NCI-H2171 treated with DMSO at 0.1 percent for 48 hours (cell line): ENCODE measurements at places on chromosomes 16 and 17.

- DNase-seq = no peak
These were observed 14.3 kb downstream of the GDPD1 start for GRCh38 chr17:59234631-59235030.

- DNase-seq = no peak
These were observed 519.7 kb upstream of the CA10 start for GRCh38 chr17:52678211-52678610.

DNA sequence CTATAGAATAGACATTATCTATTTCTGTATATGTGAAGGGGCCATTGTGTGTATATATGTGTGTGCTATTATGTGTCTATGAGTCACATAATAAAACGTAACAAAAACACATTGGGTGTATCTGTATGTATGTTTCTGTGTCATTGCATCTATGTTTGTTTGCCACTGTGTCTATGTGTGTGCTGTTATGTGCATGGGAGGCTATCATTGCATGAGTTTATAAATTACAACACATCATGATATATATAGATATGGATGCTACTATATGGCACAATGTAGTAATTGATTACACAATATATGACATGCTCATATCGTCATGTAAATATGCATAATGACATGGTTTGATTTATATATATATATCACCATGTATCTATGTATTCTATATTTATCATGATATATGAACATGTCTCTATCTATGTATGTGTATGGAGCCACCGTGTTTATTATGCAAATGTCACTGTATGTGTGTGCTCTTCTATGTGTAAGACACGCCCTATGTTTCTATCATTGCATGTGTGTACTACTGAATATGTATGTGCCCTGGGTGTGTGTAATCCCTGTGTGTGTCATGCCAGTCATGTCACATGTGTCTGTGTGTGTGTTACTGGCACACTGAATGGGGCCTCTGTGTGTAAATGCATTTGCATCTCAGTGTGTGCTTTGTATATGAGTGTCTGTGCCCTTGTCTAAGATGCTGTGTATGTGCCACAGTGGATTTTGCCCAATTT is 1.4 kb upstream of the TSPOAP1 start:
- DNase-seq = no peak

- DNase-seq = no peak
These were observed 132.4 kb downstream of the MAF start for GRCh38 chr16:79468121-79468552.

DNA sequence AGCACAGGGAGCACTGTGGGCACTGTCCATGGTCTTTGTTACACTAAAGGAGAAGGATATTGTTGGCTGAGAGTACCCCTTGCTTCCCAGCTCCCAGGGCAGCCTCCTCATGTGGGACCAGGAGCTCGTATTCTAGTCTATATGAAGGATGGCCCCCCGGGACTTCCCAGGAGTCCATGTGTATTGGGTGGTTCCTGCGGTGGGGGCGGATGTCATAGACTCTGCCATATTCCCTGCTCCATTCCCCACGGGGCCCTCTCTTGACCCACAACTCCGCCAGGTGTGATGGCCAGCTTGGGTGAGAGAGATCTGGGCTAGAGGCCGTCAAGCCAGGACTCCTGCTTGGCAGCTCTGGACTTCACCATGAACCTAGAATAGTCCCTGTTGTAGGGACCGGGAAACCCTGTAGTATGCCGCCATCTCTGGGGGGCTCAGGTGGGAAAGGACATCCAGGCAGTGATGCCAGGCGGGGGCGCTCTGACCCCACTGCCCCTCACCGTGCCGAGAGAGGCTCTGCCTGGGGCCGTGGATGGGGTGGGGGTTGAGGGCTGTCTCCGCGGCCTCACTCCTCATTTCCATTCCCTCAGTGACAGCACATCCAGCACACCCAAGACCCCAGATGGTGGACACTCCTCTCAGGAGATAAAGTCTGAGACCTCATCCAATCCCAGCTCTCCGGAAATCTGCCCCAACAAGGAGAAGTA is 37.8 kb downstream of the OR1D5 start:
- DNase-seq = no peak

- no peak for DNase-seq
These were observed 6.0 kb downstream of the SREBF1 start for GRCh38 chr17:17830740-17831207.

DNA sequence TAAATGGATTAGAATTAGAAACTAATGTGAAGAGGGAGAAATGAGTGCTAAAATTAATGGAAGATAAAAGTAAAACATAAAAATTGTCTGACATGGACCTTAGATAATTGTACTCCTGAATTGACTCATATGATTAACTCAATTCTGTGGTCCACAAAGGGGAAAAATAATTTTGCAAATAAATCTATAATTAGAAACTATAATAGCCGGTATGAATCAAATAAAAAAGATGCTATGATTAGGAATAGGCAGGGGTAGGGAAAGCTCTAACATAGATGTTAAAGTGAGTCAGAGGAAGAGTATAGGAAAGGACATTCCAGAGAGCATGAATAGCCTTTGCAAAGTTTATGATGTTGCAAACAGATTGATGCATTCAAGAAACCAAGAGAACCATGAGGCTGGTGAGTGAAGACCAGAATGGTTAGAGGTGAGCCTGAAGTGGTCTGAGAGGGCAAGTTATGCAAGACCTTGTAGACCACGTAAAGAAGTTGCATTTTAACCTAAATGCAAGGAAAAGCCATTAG is 262.1 kb upstream of the CA10 start:
- no peak for DNase-seq

DNA sequence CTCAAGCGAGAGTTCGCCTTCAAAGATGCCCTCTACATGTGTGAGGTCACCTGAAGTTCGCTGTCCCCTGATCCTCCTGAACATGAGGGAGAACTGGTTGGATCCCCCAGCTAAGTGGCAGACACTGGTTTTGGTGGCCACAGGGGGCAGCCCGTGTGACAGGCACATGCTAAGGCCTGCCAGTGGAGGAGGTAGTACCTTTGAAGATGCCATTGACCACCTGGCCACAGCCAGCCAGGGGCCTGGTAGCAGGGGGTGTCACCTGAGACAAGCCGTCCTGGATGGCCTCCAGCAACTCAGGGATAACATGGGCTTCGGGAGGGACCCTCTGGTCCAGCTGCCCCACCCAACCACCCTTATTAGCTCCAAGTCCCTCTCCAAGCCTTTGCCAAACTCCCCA is 7.3 kb upstream of the ALDH3A1 start:
- DNase-seq = no peak

DNA sequence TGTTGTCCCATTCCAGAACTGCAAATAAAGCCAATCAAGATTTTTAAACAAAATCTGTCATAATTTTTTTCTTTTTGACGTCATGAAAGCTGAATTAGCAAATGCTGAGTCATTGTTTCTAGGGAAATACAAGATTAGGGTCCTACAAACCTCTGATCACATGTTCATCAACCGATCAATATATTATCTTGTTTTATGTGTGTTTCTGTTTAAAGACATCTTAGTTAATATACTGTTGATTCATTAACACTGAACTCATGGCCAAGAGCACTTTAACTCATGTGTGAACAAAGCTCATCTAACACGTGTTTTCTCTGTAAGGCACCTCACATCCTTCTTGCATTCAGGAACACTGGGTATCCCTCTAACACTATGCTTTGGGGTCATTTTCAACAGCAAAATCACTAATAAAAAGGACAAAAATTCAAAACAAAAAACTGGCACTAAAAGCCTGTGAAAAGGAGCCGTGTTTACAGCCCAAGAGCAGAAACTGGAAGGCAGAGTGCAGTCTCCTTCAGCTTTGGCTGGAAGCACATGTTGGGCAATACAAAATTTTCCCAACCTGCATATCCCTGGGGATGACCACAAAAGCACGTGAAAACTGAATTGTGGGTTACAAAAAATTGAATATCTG is 102.5 kb downstream of the PARN start:
- no peak for DNase-seq

- peak; percentile 90 for DNase-seq
These were observed 112.1 kb downstream of the UTP18 start for GRCh38 chr17:51372345-51373004.

GRCh38 chr16:1749152-1750117 is 21.9 kb downstream of the NME3 start:
- no peak for DNase-seq

DNA sequence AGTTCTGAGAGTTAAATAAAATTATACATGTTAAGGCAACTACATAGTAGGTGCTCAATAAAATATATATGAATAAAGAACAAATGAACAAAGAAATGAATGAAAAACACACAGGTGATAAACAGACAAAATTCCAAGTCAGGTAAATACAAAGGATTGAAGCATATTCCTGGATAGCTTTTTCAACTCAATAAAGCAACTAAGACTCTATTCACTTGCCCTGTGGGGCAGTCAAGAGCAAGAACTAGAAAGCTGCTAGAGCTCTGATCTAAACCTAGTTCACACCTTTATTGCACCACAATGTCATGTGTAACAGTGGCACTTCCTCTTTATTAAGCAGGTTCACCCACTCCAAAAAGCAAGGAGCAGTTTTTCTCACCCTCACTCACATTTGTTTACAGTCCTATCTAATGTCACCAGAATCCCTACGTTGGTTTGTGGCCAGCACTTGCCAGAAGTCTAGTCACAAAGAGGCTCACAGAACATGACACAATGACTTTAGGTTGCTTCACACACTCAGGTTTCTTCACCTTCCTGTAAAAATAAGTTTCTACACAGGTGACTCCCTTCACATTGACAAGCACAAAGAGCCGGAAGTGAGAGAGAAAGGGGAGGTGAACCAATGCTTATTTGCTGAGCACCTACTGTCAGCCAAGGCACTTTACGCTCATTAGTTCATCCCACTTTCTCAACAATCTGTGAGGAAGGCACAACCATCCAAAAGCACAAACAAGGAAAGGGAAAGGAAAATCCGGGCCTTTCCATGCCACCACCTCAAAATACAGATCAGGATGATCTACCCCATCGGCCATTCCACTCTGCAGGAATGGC is 70.8 kb downstream of the XPO6 start:
- DNase-seq = no peak

DNA sequence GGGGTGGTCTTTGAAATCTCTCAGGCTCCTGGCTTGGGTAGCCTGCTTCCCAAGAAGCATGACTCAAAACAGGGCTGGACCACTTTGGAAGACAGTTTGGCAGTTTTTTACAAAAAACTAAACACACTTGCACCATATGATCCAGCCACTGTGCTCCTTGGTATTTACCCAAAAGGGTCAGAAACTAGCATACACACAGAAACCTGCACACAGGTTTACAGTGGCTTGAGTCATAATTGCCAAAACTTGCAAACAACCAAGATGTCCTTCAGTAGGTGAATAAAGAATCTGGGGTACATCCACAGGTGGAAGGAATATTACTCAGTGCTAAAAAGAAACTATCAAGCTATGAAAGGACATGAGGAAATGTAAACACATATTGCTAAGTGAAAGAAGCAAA is 323.2 kb upstream of the CDH5 start:
- DNase-seq = no peak
